Stimulated activated CD8-positive, alpha-beta memory T cell treated with anti-CD3 and anti-CD28 coated beads, Interleukin-7, amount 100 ng/mL, for 1 hour (primary cell): ENCODE measurements at places on chromosomes 1 and 21.

DNA sequence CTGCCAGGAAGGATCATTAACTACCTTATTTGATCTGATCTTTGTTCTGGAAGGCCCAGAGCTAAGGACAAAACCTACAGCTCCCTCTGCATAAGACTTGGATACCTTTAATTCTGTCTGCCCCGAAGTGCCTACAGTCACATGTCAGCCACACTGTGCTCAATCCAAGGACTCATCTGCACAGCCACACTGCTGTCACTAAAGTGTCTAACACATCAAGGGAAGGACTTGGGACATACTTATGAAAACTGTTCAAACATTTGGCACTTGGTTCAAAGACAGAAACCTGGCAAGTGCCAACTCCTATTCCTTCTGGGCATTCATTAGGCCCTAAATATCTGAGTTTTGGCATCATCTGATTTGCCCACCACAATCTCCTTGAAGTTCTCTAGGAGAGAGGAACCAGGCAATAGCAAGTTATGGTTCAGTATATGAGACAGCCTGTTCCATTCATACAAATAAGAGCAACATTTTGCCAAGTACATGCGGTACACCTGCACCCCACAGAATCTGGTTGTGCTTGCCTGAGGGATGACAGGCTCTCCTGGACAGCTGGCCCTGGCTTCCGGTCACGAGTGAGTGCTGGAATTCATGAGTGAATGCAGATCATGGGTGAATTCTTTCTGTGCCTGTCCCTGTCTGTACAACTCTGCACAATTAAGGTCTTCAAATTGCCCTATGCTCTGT is 105.9 kb downstream of the KCNK1 start:
- no peak for DNase-seq

DNA sequence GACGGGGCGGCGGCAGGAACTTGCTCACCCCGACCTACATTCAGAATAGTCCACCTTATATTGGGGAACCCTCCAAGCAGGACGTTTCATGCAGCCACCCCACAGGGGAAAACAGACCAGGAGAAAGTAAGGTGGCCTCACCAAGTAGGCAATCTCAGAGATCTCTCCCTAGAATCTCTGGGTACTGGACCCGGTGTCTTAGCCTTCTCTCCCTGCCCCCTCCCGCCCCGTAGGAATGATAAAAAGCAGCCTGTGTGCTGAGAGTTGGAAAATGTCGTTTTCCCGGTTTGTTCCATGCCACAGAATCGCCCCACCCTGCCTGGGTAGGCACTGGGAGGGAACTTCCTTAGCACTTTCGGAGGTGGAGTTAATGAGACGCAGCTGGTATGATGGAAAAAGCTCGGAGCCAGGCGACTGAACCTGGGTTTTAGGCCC is 789 bp upstream of the PTPN14 start:
- no peak for DNase-seq

GRCh38 chr1:198845271-198845670 is 206.4 kb downstream of the PTPRC start:
- no peak for DNase-seq

GRCh38 chr1:14254251-14254650 is 344.2 kb upstream of the KAZN start:
- no peak for DNase-seq

- no peak for DNase-seq
These were observed 1604.7 kb downstream of the PLA2G4A start for GRCh38 chr1:188433425-188433824.

- no peak for DNase-seq
These were observed 73.8 kb downstream of the LYPLAL1 start for GRCh38 chr1:219247441-219247840.

GRCh38 chr1:168390271-168390670 is 109.6 kb downstream of the TBX19 start:
- no peak for DNase-seq

- DNase-seq, result no peak
These were observed 535 bp upstream of the DISC1 start for GRCh38 chr1:231625975-231626534.

DNA sequence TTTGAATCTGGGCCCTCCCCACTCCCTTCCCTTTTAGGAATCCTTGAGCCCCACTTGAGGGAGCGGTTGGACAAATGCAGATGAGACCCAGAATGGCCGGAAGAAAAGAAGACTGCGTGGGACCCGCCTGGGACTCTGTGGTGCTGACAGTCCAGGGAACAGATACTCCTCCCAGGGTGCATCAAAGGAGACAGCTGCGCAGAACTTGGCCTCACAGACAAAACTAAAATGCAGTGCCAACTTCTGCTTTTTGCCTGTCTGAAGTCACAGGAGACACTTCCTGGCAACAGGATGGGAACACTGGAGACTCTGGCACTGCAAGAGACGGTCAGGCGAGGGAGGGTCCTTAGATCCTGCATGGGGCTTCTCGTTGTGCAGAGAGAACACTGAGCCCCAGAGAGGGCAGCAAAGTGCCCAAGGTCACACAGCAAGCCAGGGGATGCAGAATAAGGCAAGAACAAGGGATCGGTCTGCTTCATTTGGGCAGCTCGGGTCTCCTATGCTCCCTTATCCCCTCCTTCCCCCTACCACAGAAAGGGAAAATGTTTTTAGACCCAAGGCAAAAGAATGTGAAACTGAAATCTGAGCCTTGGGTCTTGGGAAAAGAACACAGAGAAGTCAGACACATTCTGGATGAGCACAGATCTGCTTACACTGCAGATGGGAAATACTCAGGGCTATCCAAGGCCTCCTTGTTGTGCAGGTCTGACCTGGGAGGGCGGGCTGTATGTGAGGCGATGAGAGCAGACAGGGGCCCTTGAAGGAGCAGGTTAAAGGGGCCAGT is 182.4 kb downstream of the TRABD2B start:
- no peak for DNase-seq

DNA sequence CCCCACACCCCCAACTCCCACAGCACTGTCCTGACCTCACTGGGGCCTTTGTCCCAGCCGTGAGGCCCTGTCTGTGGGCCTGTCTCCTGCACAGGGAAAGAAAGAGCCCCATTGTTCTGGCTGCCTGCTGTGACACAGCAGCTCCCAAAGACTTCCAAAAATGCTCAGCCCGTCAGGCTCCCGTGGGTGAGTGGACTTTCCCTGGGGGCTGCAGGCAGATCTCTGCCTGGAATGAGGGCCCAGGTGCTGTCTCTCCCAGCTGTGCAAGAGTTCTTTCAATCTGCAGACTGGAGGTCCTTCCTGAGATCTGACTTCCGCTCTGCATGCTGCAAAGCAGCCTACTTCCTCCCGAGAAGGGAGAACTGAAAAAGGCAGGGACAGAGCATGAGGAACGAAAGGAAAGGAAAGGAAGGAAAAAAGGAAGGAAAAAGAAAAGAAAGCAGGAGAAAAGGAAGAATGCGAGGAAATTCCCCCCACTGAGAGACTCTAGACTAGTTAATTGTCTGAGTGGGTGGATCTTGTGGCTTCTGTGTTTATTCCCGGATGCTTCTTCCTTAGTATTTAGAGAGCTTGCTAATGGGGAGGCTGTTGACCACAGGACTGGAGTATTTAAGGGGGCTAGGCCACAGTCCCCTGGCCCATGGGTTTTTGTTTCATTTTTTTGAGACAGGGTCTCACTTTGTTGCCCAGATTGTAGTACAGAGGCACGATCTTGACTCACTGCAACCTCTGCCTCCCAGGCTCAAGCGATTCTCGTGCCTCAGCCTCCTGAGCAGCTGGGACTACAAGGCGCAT is 15.0 kb downstream of the NES start:
- DNase-seq, result no peak

GRCh38 chr1:99600782-99601181 is 45.1 kb upstream of the PALMD start:
- DNase-seq, result no peak

DNA sequence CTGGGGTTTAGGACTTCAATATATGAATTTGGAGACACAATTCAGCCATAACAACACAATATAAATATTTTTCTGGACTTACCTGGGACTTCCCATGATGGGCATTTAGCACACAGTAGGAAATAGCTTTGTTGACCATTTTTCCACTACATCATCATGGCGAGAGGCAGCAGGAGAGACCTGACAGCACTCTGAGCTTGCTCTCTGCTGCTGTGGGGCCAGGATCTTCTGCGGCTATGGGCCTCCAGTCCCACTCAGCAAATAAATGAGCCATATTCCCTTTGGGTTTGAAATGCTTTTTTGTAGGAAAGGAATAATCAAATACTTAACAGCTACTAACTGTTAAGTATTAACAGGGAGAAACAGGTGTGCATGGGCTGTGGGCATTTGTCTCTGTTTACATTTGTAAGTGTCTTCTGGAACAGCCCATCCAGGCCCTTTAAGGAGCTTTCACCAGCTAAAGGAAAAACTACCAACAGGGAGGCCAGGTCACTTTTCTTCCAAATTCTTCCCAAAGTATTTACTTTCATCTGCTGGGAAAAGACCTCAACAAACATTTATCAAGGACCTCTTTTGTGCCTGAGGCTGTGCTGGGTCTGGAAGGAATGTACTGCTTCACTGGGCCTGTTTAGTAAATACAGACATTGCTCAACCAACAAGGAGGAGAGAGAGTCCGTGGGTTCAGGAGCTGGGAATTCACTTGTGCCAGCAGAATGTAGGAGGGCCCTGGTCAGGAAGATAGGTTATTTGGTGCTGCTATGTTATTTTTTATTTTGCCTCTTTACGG is 133.2 kb downstream of the LRIG2 start:
- DNase-seq, result no peak

- DNase-seq, result no peak
These were observed 2.8 kb upstream of the PHC2 start for GRCh38 chr1:33433509-33434362.

GRCh38 chr1:91827459-91828321 is 58.3 kb downstream of the TGFBR3 start:
- no peak for DNase-seq

- DNase-seq, result no peak
These were observed 39.1 kb upstream of the GBP5 start for GRCh38 chr1:89311757-89312156.

DNA sequence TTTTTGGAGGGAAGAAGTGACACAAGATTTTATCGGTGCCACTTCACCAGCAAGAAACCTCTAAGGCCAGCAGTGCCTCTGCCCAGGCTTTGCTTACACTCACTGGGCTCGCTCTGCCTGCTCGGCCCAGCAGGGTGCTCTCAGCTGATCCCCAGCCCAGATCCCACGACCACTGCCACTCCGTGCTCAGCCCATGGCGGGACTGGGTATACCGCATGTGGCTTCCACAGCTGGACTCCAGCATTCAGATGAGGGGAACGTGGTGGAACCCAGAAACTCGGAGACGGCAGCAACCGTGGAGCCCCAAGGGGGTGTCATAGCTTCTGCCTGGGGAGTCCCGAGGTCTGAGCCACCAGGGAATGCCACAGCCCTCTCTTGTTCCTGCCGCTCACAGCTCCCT is 12.9 kb downstream of the USP25 start:
- no peak for DNase-seq

DNA sequence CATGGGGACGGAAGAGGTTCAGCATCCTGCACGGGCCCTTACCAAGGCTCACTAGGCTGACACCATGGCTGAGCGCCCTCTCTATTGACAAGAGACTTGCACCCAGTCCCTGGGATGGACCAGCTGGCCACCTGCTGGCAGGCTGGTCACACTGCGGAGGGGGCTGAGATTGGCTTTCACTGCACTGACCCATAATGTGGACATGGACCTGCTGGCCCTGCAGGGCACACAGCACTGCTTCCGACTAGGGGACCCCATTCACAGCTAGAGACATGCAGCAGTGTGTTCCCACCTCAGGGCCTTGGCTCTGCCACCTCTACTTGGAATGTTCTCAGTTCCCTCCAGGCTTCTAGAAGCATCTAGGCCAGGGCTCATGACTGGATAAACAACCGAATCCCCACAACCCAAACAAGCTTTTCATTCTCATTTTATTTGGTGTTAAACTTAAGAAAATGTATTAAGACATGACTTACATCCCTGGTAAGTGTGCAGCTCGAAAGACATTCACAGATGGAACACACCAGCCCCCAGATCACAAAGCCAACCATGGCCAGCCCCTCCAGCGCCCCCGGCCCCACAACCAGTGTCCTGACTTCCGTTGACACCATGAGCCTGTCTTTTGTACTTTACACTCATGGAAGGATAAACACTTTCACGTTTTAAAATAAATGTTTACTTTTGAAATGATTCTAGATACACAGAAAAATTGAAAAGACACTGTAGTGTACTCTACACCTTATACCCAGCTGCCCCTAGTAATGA is 9.3 kb upstream of the SRARP start:
- DNase-seq, result no peak

DNA sequence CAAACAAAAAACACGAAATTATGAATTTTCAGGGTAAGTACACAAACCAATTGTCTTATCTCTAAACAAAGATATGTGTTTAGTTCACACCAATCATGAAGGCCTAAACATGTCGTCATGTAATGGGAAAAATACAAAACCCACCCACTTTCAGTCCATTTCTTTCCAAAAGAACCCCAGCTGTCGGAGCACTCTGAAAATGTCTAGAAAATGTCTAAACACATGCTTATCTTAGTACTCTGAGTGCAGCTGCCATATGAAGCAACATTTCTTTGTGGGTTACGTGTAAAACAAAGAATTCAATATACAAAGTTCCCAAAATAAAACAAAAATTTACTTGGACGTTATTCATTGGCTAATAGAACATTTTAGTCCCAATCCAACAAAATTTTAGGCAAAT is 22.7 kb downstream of the SERBP1 start:
- no peak for DNase-seq

- DNase-seq, result no peak
These were observed 302.7 kb downstream of the GRIK1 start for GRCh38 chr21:29637134-29637533.

DNA sequence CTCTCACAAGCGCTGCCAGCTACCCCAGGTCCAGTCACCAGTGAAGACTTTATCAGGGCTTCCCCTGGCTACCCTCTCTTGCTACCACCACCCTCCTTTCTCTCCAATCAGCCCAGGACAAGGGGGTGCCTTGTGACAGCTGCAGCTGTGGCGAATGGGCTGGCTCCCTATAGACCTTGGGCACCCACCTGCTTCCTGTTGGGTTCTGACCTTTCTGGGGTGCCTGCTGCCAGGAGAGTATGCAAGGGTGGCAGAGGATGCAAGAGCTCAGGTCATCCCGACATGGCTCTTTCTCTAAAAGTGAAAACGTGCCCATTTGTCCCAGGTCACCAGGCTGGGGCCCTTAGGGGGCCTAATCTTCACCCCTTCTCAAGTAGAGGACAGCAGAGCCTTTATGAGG is 6.6 kb downstream of the KLHDC8A start:
- DNase-seq, result no peak

DNA sequence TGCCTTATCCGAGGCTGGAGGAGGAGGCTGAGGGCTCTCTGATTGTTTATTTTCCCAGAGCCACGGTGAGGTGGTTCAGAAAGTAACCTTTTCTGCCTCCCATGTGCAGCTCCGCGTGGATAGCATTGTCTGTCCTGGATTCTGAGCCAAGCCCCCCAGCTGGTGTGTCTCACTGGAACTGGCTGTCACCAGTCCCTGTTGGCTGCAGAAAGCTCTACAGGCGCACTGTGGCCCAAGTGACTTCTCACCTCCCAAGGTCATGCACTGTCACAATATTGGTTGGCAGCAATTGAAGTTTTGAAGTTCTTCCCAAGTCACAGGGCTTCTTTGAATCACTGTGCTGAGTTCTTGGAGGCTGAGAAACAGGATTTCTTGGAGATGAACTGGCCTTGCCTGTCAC is 8.2 kb downstream of the BMP8A start:
- no peak for DNase-seq

- no peak for DNase-seq
These were observed 26.4 kb upstream of the CREG1 start for GRCh38 chr1:167579986-167580385.
